MCF 10A (cell line): ENCODE measurements at places on chromosomes 3 and 15. TPM values are rescaled to one million over a fixed set of nuclear protein-coding genes. Genes with fewer than 3 reads are reported as not detected.

Gene GOLGA6D
- total RNA-seq, result not detected in 2 replicates

Gene ZNF662
- not detected in 2 replicates for total RNA-seq

Gene FMN1
- 1.2 and 1.6 TPM in 2 replicates for total RNA-seq

Gene CEP70
- total RNA-seq, result 21.3 and 25.9 TPM in 2 replicates

Gene CKMT1B
- 10.8 and 19.0 TPM in 2 replicates for total RNA-seq

Gene CLEC3B
- not detected in 2 replicates for total RNA-seq

Gene CASR
- not detected in 2 replicates for total RNA-seq

Gene WDR93
- total RNA-seq, result 0.33 and 0.47 TPM in 2 replicates

Gene NOX5
- 1.4 and 1.8 TPM in 2 replicates for total RNA-seq

Gene DAZL
- not detected in 2 replicates for total RNA-seq

Gene UROC1
- total RNA-seq, result not detected in 2 replicates

Gene SLC6A20
- not detected in 2 replicates for total RNA-seq

Gene WNT5A
- 9.5 and 14.5 TPM in 2 replicates for total RNA-seq

Gene SHF
- total RNA-seq, result 0.34 and 0.44 TPM in 2 replicates
